ENCODE measurements at places on chromosomes 12 and 14.

- DNase-seq, result no peak
These were observed 23.6 kb upstream of the RPLP0 start for GRCh38 chr12:120224304-120225199.

- no peak for DNase-seq
These were observed 131.4 kb upstream of the OR4E1 start for GRCh38 chr14:21804981-21805380.

DNA sequence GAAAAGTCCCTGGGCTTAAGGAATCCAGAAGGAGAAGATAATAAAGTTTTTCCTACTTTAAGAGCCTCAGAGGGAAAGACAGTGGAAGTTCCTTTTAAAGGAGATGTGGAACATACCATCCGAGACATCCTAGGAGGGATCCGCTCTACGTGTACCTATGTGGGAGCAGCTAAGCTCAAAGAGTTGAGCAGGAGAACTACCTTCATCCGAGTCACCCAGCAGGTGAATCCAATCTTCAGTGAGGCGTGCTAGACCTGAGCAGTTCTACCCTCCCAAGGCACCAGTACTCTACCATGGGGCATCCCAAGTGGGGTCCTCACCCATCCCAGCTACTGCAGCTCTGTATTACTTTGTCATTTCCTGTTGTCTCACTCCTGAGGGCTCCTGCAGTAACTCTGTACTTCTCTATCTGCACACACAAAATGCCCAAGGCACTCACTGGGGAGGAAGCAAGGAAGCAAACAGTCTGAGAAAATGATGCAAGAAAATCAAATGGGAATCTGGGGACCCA, 3.8 kb downstream of the TINF2 start:
- DNase-seq, result no peak

DNA sequence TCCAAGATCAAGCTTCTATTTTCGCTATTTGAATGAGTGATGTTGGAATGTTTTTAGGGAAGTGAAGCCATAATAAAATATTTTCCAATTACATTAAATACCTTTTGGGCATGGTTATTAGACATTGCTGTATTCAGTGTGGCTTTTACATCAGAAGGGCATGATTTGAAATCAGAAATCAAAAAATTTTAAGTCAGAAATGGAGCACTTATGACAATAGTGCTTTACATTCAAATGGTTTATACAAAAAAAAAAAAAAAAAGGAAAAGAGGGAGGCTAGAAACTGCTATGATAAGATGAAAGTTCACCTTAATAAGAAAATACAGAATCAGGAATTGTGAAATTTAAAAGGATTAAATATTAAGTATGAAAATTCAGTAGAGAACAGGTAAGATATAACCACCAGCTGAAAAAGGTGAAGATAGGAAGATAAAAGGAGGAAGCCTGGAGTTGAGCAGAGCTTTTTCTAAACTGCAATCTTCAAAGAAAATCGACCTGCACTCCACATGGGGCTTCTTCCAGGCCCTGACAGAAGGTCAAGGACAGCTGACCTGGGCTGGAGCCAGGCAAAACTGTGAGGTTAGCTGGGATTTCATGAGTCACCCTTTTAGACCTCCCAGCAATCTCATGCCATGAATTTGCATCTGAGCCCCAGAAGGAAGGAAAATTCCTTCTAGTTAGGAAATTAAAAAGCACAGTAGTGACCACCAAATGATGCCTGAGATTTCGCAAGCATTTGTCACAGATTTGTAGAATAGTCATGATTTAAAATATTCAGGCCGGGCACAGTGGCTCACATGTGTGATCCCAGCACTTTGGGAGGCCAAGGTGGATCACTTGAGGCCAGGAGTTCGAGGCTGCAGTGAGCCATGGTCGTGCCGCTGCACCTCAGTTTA, 23.4 kb upstream of the BMP4 start:
- no peak for DNase-seq

DNA sequence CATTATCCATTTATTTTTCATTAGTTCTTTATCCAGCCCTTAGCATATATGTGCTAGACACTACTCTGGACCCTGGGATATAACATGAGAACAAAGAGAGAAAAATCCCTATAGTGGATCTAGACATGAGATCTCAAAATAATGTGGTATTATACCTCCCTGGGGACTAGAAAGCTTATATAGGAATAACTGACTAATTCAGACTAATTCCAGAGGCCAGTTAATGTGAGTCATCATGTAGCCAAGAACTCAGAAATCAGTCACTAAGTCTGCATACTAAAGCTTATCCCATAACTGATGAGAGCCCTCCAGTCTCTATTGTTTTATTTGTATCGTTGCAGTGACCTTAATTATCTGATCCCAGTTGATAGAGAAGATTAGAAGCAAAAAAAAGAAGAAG, 267.1 kb upstream of the RGS6 start:
- no peak for DNase-seq

DNA sequence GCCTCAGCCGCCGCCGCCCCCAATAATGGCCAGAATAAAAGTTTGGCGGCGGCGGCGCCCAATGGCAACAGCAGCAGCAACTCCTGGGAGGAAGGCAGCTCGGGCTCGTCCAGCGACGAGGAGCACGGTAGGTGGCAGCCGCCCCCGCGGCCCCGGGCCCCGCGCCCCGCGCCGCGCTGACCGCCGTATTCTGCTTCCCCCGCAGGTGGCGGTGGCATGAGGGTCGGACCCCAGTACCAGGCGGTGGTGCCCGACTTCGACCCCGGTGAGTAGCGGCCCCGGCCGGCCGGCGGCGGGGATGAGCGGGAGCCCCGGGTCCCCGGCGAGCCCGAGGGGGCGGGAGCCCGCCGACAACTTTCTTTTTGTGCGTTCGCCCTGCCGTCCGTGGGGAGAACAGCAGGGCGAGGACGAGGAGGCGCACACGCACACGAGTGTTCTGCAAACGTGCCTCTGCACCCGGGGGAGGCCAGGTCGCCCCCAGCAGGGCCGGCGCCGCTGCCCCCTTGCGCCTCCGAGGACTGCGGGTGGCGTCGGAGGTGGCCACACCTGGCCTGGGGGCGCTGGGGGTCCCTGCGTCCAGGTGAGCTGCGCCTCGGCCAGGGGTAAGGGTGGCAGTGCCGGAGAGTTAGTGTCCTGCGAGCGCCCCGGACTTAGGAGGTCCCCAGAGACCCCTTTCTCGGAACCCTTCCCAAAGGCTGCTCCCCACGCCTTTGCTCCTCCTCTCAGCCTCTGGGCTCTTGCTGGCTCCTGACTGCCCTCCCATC, 794 bp downstream of the RCOR1 start:
- no peak for DNase-seq

GRCh38 chr14:101774814-101775213, 13.3 kb downstream of the PPP2R5C start:
- DNase-seq, result no peak

- DNase-seq, result no peak
These were observed 96.1 kb downstream of the ZFC3H1 start for GRCh38 chr12:71567537-71567936.

GRCh38 chr14:57865403-57866198, at the start of gene SLC35F4:
Gene SLC35F4, minus strand, starts transcription at chr14:57866092.
- DNase-seq, result no peak

- DNase-seq, result no peak
These were observed 82.5 kb upstream of the HOXC13 start for GRCh38 chr12:53856132-53856531.

DNA sequence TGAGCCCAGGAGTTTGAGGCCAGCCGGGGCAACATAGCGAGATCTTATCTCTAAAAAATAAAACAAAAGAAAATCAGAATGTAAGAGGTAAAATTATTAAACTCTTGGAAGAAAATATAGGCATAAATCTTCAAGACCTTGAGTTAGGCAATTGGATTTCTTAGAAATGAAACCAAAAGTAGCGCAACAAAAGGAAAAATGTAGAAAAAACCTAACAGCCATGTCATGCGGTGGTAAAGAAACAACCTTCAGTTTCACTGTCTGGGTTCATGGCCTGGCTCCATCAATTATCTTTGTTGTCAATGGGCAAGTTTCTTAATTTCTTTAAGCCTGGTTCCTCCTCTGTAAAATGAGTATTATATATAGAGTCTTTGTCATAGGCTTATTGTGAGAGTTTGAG, 5.6 kb upstream of the GCH1 start:
- DNase-seq, result no peak

GRCh38 chr14:38391334-38391733, 135.4 kb upstream of the CLEC14A start:
- no peak for DNase-seq

DNA sequence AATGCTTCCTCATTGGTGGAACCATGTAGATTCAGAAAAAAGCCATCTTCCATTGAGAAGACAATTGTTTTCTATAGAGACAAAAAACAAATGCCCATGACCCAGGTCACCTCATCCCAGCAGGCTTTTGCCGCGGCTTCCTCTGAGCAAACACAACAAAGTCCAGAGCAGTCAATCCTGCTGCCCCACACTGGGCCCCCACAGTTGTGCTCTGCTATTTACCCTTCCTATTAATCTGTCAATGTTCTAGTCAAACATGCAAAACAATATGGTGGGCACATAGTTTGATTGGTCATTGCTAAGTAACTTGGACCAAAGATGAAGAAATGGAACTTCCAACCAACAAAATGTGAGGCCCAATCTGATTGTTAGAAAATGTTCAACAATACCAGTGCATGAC, 20.7 kb downstream of the C12orf42 start:
- no peak for DNase-seq

- DNase-seq, result no peak
These were observed 39.7 kb downstream of the RAD51B start for GRCh38 chr14:67859169-67859749.

DNA sequence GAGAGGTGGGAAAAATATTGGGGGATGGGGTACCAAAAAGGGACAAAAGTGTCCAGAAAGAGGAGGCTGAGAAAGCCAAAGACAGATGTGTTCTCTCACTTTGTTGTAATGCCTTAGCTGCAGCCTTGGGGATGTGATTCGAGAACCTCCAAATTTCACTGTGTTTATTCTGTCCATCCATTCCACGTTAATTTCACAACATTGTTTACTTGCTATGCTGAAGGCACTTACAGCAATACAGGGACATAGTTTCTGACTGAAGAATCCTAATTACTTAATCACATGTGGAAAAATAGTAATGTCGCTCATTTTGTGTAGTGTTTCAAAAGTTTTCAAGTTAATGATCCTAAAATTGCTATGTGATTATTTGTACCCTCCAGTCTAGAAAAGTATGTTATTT, 146.2 kb upstream of the SLC38A2 start:
- DNase-seq, result no peak

DNA sequence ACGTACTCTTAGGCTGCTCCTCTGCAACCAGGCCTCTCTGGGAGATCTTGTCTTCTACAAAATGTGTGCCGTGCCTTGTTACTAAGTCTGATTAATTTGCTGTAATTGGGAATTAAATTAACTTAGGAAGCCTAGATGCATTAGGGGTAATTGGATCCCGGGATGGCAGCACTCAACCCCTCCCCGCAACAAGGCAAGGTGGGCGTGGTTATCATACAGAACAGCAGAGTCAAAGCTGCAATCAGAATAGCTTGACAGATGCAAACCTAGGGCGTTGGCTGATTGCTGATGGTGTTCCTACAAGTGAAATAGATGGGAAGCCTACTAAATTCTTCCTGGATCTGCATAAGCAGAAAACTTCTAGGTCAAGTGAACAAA, 34.5 kb upstream of the NFYB start:
- DNase-seq, result no peak

DNA sequence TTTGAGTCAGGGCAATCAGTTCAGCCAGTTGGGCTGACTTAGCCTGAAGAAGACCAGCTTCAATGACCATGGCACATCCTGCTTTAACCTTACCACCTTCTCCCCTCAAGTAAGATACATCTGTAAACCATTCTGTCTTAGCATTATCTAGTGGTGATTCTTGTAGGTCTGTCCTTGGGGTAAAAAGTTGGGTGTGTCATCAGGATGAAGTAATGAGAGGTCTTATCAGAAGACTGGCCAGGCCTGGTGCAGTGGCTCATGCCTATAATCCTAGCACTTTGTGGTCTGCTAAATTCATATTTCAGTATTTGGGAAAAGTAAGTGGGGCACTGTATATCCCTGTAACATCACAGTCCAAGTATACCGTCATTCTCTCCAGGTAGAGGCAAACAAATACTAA, 19.1 kb downstream of the SINHCAF start:
- no peak for DNase-seq

GRCh38 chr14:80718940-80719339, 222.6 kb downstream of the CEP128 start:
- no peak for DNase-seq

- DNase-seq, result no peak
These were observed 11.8 kb upstream of the DUSP6 start for GRCh38 chr12:89364058-89364457.

- DNase-seq, result no peak
These were observed 46.1 kb upstream of the DLK1 start for GRCh38 chr14:100680439-100681051.

DNA sequence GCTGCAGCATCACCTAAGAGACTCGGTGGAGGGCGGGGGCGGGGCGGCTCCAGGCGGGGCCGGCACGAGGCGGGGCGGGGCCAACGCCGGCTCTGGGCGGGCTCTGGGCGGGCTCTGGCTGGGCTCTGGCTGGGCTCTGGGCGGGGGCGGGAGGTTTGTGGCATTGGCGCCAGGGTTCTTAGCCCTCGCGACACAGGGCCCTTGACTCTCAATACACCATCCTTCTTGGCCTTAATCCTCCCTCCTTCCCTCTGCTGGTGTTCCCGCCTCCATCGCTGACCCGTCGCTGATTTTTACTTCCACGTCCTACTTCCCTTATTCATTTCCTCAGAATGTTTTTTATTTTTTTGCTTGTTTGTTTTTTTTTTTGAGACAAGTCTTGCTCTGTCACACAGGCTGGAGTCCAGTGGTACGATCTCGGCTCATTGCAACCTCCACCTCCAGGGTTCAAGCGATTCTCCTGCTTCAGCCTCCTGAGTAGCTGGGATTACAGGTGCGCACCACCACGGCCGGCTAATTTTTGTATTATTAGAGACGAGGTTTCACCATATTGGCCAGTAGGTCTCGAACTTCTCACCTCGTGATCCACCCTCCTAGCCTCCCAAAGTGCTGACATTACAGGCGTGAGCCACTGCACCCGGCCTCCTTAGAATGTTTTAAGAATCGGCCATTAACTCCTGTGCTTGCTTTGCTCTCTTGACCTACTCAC, at the start of gene BLTP3B:
Gene BLTP3B (minus strand): TSS at position 24 of the 709 bp plus-strand sequence. CDS start 239 bp downstream, outside the sequence.
- no peak for DNase-seq

DNA sequence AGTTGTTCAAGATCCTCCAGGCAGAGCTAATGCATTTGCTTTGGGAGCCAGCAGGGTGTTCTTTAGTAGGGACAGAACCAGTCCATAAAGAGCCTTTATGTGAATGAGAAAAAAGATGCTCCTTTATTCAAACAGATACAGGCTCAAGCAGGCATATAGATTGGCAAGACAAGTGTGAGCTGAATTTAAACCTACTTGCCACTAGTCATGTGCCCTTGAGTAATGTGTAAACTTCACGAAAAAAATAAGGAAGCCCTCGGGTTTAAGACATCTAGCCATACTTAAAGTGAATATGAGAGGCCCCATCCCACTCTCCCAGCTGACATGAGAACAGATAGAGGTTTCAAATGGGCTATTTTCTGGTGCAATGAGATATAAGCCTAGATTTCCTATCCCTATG, 43.1 kb upstream of the STRAP start:
- no peak for DNase-seq

- no peak for DNase-seq
These were observed 14.5 kb upstream of the PWP1 start for GRCh38 chr12:107670999-107671643.
